ENCODE measurements at places on chromosomes 5 and 9.

GRCh38 chr9:68711281-68711680 lies 6.2 kb downstream of the PIP5K1B start:
- no peak for DNase-seq

DNA sequence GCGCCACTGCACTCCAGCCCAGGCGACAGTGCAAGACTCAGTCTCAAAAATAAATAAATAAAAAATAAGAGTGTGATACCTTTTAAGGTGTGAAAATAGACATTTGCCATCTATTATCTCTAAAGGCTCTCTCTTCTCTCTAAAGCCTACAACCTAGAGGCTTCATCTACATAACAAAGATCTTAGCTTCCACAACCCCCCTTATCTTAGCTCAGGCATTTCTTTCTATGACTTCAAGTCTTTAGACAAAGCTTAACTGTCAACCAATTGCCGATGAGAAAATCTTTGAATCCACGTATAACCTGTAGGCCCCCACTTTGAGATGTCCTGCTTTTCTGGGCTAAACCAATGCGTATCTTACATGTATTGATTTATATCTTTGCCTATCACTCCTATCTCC lies 64.9 kb upstream of the ADAMTS19 start:
- no peak for DNase-seq

- DNase-seq, result no peak
Measured at GRCh38 chr5:159641371-159642039, 274.8 kb upstream of the ADRA1B start.

GRCh38 chr9:68416936-68417564 lies 60.6 kb downstream of the PGM5 start:
- DNase-seq, result no peak

- DNase-seq, result no peak
Measured at GRCh38 chr5:80747922-80748321, 93.1 kb upstream of the DHFR start.

DNA sequence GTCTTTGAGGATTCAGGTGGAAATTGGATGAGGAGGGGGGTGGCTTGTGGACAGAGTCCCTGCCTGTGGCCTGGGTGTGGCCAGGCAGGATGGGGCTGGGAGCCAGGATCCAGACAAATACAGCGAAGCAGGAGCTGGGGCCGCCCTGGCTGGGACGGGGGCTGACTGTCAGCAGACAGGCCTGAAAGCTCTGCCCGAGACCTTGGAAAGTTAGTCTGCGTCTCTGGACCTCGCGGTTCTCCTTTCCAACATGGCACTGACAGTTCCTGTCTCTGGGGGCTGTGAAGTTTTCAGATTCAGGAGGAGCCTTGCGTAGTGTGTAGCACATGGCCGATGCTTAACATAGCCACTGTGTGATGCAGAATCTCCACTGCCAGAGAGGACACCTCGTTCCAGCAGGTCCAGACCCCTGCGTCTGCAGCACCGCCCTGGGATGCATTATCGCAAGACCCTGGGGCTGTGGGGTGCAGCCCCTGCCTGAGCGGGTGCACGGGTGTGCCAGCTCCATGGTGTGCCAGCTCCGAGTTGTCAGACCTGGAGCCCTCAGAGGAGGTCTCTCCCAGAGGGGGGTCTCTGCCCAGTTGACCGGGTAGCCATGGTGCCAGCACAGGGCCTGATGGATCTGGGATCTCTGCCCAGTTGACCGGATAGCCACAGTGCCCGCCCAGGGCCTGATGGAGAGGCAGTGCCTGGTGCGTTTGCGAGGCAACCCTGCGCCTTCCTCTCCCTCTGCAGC lies 89.3 kb downstream of the COL5A1 start:
- DNase-seq, result no peak

DNA sequence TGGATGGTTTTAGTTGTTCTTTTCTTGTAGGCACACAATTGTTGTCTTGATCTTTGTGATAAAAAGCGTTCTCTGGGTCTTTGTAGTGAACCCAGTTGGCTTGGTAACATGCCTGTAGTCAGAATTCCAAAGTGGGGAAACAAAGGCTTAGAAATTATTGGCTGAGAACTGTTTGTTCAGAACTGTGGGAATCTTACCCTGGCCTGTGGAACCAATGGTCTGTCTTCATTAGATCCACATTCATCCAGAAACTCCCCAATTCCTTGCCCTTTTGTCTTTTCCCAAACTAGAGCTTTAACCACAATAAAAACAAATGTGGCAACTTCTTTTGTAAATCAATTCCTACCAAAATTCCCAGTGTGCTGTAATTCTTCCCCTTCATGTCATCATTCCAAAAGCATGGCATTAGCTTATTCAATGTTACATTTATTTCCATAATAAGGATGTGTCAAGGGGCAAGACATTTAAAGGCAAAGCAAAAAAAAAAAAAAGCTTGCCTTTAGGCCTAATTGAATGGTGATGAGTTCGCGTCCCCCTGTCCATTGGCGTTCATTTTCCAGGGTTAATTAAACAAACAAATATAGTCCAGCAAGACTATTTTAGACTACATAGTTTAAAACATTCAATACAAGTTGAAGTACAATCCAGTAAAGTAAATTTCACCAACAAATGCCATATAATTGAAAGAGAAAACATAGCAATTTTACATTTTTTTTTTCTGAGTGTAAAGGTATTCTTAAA lies 249.8 kb upstream of the ZNF608 start:
- DNase-seq, result no peak

- DNase-seq, result no peak
Measured at GRCh38 chr9:70263421-70263820, 4.6 kb downstream of the SMC5 start.

GRCh38 chr5:23318960-23319359 lies 188.4 kb upstream of the PRDM9 start:
- DNase-seq, result no peak

GRCh38 chr5:153276151-153276550 lies 214.3 kb upstream of the GRIA1 start:
- no peak for DNase-seq

- no peak for DNase-seq
Measured at GRCh38 chr9:93590609-93591234, 14.3 kb downstream of the PHF2 start.

GRCh38 chr9:115289757-115290208 lies 171.8 kb upstream of the TNC start:
- no peak for DNase-seq

DNA sequence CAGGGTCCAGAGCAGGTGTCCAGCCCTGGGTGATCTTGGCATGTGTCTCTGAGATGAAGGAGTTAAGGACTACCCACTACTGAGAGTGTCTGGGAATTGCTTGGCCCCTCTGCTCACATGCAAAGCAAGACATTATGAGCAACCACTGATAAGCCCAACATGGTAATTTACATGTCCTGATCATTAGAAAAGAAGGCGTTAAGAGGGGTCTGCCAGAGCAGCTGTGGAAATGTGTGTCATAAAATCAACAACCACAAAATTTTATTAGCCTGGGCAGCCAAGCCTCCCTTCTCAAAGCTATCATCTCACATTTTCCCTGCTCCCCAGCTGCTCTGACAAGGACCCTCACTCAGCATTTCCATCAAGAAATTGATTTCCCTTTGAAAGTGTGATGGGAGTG lies 351.0 kb downstream of the SPOCK1 start:
- no peak for DNase-seq

- no peak for DNase-seq
Measured at GRCh38 chr5:50441493-50441955, 436 bp upstream of the EMB start.

DNA sequence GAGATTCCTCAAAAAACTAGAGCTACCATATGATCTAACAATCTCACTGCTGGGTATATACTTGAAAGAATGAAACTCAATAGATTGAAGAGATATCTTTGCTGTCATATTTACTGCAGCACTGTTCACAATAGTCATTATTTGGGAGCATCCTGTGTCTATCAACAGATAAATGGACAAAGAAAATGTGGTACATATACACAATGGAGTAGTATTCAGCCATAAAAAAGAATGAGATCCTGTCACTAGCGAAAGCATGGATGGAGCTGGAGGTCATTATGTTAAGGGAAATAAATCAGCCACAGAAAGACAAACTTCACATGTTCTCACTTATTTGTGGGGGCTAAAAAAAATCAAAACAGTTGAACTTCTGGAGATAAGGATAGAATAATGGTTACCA lies 505.7 kb upstream of the ARRDC3 start:
- DNase-seq, result no peak

GRCh38 chr5:28975508-28975907 lies 1937.1 kb upstream of the CDH9 start:
- DNase-seq, result no peak

- no peak for DNase-seq
Measured at GRCh38 chr5:68460147-68460798, 244.7 kb downstream of the PIK3R1 start.

DNA sequence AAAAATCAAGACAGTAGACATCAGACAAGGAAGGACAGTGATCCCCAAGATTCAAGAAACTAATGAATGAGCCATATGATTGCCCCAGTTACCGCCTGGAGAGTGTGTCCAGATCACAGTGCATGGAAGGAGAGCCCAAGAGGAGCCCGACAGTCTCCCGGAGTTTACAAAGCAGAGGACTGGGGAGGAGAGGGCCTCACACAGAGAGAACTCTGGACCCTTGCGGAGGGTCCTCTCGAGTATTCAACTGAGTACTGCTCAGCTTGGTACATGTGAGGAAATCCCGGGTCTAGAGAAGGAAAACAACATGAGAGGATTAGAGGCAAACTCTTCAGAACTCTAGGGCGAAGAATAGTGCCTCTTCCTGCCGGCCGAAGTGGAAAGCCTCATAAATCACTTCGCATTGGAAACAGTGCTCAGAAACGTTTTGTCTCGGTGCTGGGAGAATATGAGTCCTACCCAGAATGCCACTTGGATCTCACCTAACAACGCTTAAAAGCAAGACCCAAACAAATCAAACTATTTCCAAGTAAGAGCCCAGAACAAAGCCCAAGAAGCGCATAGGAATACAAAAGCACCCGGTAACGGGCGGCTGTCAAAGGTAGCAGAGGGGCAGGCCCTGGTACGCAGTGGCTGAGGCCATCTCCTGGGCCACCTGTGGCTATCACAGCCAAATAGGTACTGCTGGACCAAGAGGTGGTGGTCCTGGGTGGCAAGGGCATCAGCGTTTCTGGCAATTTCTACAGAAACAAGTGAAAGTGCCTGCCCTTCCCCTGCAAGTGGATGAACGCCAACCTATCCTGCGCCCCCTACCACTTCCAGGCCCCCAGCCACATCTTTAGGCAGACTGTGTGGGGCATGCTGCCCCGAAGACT lies 36.0 kb downstream of the FAM78A start:
- no peak for DNase-seq

DNA sequence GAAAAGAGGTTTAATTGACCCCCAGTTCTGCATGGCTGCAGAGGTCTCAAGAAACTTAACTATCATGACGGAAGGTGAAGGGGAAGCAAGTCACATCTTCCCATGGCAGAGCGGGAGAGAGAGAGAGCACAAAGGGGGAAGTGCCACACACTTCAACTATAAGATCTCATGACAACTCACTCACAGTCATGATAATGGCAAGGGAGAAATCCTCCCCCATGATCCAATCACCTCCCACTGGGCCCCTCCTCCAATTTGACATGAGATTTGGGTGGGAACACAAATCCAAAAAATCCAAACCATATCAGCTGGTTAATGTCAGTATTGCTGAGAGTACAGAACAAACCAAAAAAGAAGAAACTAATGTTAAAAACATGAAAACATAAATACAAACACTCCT lies 120.2 kb downstream of the STARD4 start:
- DNase-seq, result no peak

Data from stimulated activated CD4-positive, alpha-beta T cell treated with anti-CD3 and anti-CD28 coated beads, Interleukin-1b, Interleukin-23, amount 100 ng/mL, for 1 hour (primary cell).